Cardiac muscle cell (in vitro differentiated cells and primary cell): ENCODE measurements at places on chromosomes 3 and 15.

DNA sequence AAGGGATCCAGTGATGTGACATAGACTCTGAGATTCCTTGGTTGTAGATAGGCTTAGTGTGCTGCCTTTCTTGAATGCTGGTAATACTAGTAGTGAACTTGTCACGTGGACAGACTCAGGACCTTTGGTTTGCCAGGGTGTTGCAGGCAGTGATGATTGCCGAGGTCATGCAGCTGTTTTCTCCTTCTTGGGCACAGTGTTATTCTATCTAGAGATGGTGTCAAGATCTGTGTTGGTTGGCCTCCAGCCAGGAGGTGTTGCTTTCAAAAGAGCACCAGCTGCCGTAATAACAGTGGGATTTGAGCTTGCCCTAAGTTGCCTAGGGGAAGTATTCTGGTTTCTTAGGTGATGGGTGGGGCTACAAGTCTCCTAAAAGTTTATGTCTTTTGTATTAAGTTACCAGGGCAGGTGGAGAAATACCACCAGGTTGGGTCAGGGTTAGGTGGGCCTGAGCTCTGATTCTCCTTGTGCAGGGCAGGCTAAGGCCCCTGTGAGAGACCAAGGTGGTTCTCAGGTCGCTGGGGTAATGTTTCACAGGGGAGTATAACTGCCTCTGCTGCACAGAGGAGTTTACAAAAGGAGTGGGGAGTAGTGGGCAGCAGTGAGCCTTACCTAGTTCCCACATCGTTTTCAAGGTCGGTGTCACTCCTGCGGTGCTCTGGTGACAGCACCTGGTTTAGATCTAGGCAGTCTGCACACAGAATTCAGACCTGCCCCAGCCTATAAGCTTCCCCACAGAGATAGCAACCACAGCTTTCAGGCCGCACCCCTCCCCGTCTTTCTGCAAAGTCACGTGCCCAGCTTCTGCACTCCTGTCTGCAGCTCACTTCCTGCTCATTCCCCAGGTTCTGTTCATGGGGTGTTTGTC lies 350.3 kb downstream of the DOCK3 start:
- peak; percentile 10 for DNase-seq

DNA sequence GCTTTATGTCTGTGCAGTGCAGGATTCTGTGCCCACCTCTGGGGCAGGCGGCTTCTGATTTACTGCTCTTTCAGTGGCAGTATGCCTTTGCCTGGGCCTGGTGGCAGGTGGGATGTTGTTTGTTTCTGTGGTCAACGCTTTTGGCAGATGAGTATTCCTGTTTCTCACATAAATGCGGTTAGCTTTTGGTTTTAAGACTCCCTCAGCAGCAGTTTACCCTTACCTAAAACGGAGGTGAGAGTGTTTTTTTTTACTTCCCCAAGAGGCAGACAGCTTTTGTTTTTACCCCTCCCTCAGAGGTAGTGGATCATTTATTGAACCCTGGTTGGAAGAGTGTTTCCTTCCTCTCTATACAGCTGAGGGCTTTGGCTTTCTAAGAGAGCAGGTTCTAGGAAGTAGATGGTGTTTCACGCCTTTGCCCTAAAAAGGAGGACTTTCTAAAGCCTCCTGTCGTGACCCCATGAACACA lies 134.1 kb upstream of the PLSCR5 start:
- DNase-seq = no peak

DNA sequence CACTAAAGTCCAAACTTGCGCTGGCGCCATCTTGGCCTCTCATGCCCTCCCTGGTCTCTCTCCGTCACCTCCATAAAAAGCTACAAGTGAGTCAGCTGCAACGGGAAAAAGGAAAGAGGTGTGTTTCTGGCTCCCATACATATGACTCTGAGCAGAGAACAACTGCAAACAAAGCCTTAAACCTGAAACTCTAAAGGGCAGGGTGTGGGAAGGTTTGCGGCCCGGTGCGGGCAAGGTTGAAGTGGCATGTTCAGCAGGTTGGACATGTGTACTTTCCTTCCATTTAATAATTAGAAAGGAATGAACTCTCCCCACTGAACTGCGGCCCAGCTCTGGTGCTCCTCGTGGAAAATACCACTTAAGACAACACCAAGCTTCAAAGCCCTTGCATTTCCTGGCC lies 59.0 kb upstream of the PPARG start:
- DNase-seq = no peak

GRCh38 chr3:32239307-32240158 lies 1.1 kb downstream of the CMTM8 start:
- DNase-seq = no peak

DNA sequence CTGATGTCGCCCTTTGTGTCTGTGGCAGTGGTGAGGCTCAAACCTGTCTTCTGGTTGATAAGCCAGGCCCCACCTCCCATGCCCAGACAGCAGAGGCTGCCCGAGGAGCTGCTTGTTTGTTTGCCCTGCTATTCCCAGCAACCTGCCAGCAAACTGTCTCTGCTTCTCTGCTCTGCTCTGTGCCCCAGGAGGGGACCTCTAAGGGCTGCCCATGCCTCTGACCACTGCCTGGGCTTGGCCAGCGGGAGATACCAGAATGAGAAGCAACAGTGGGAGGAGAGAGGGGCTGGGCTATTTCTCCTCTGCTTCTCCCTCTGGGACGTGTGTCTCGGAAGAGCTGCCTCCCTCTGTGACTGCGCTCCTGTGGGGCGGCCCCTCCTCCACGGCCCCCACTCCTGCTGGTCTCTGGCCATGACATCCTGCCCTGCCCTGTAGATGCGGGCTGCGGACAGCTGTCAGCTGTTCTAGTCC lies 213.1 kb downstream of the RPLP1 start:
- peak; percentile 35 for DNase-seq
